ENCODE measurements at places on chromosomes 1 and 21.
A peak's percentile ranks its signal among the peaks of the same experiment; 100 is the strongest.

DNA sequence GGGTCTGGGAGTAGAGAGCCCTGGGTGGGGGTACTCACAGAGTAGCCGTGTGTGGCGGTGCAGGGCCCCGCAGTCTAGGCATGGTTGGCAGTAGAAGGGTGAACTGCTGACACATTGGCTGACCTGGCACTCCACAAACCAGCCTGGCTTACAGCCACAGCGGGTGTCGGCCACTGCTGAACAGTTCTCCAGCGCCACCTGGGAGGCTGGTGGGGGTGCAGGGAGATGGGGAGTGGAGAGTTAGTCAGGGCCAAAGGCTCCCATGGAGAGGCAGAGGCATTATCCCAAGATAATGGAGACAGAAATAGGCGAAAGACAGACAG, 1.5 kb downstream of the TNFRSF25 start:
- DNase-seq = no peak

DNA sequence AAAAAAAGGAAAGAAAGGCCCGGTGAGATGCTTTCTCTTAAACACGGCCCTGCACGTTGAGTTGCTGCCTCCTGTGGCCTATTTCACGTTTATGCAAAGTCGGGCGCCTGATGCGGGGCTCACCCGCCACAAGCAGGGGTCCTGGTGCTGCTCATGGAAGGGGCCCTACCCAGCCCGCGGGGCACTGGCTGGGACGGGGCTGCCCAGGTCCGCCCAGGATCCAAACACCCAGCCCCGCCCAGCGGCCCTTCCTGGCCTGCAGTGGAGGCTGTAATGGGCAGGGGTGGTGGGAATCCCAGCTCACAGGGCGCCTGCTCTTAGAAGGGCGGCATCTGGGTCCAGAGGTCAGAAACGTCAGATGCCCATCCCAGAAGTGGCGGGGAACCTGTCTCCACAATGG, 1.6 kb downstream of the COL6A2 start:
- no peak for DNase-seq

DNA sequence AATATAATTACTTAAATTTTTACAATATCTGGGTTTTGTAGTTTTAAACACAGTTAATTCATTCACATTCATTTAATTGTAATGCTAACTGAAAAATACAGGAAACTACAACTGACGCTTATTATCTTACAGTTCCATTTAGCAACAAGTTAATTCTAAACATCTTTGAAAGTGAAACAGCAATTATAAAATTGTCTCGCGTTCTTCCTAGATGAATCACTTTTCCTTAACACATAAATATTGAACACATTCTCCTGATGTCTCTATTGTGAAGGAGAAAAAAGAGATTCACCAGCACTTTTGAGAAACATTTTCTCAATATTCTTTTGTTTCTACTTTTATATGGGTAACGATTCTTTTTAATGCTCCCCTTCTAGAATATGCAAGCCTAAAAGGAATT, 6.4 kb downstream of the PTGFR start:
- DNase-seq = no peak

GRCh38 chr1:24151175-24151533, 8.2 kb upstream of the IL22RA1 start:
- DNase-seq = no peak

GRCh38 chr1:224781800-224782199, 147.7 kb upstream of the DNAH14 start:
- DNase-seq = no peak

DNA sequence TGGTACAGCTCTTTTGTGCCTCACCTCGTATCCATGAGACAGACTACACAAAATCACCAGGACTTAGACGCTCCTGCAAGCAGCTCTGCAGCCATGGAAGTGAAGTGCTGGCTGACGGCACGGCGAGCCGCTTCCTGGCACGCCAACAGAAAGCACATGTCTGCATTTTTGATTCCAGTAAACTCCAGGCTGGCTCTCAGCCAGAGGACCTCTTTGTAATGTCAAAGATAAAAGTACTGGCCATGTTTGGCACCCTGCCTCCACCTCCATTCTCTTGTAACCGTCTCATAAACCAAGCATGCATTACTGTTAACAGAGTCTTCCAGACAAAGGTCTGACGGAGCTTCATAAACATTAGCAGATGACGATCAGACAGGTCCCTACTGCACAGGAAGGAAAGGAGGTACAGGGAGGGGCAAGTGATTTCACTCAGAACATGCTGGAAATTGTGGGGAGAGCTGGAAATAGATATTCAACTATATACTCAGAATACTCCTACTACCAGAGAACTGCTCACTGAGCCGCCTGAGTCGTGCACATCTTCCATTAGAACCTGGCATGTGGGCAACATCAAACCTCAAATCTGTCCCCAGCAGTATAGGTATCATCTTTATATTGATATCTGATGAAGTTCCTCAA, 632.0 kb downstream of the SMYD3 start:
- no peak for DNase-seq

DNA sequence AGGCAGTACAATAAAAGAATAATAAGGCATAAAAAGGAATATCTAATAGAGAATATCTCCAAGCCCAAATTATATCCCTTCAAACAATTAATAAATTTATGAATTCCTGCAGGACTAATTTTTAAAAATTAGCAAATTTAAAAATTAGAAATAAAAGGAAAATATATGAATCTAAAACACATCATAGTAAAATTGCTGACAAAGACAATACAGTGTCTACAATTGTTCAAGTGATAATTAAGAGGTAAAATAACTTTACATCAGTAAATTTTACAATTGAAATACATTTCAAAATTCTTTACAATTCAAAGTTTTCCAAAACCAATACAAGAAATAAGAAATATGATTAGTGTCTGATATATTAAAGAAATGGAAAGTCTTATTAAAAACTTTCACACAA, 22.8 kb upstream of the OLFM3 start:
- DNase-seq = no peak

DNA sequence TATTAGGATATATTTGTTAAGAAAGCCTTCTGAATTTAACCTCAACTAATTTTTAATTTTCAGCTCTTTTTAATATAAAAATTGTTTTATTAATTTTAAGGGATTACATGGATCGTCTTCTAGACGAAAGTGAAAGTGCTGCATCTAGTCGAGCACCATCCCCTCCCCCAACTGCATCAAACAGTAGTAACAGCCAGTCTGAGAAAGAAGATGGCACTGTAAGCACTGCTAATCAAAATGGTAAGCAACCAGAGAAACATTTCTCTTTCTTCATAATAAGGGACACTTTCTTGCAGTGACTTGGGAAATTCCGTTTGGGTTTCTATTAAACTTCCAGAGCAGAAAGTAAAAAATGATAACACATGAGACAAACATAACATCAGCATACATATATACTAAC, 56.9 kb downstream of the MIER1 start:
- DNase-seq = no peak

- no peak for DNase-seq
These were observed 3.8 kb upstream of the ZBTB21 start for GRCh38 chr21:42013931-42014330.

- DNase-seq = no peak
These were observed 83.5 kb downstream of the INTS7 start for GRCh38 chr1:211951856-211952255.

DNA sequence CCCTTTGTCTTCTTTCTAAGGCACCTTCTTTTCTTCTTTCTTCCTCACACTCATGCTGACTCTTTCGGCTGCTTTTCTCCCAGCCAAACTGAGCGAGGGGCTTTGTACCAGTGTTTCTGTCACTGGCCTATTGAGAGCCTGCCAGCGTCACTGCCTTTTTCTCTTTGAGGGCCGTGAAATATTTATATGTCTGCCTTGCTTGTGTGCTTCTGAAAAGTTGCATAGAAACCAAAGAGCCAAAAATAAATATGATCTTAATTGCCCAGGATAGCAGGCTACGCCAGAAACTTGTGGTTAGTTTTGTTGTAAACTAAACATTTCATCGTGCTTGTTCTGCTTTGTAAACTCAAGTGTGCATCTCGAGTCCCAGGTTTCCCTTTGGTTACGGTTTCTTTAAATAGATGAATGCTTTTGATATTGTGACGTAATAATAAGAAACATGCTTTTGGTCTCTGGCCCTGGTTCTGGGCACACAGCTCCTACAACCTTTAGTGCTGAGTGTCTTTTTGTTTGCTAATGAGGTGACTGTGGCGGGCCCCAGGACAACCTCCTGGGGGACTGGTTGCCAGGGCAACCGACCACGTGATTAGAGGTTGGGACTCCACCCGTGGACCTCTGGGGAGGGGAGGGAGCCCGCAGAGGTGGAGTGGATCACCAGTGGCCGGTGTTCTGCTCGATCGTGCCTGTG, 10.8 kb downstream of the SLC37A1 start:
- DNase-seq = peak; percentile 21

DNA sequence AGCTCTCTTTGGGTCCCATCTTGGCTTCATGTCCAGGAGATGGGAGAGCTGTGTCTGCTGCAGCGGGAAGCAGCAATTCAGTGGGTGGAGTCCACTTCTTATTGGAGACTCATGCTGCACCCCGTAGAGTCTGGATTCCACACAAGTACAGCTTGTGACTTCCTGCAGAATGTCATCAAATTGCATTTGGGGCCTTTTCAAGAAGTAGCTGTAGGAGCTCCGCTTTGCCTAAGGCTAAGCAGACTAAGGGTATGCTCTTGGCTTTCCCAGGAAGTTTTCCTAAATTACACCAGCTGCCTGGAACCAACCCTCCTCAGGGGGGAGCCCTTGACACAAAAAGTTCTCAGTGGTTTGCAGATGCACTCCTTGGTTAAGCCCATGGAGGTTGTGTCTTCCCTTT, 5.7 kb upstream of the MOB3C start:
- DNase-seq = no peak

- no peak for DNase-seq
These were observed 347.2 kb downstream of the PTPRC start for GRCh38 chr1:198986036-198986435.

DNA sequence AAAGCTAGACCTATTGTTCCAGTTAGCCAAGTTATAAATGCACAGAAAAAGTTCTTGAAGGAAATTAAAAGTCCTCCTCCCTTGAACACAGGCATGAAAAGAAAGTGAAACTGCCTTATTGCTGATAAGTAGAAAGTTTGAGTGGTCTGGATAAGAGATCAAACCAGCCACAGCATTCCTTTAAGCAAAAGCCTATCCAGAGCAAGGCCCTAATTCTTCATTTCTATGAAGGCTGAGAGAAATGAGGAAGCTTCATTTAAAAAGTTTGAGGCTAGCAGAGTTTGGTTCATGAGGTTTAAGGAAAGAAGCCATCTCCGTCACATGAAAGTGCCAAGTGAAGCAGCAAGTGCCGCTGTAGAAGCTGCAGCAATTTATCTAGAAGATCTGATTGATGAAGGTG, 2.7 kb upstream of the SSX2IP start:
- DNase-seq = no peak

DNA sequence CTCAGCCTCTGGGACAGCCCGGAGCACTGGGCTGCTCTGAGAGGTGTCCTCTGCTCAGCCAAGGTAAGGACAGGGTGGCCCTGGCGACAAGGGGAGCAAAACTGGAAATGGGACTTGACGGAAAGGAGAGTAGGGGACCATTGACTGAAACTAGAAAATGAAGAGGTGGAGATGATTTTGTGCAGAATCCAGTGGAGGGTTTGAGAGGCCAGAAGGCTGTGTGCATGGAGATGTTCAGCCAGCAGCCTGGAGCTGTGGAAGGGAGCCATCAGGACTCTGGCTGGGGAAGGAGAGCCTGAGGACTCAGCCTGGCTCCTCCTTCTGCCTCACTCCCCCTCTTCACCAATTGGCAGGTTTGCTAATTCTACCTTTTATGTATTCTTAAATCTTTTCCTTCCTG, 114.2 kb downstream of the EDEM3 start:
- no peak for DNase-seq

DNA sequence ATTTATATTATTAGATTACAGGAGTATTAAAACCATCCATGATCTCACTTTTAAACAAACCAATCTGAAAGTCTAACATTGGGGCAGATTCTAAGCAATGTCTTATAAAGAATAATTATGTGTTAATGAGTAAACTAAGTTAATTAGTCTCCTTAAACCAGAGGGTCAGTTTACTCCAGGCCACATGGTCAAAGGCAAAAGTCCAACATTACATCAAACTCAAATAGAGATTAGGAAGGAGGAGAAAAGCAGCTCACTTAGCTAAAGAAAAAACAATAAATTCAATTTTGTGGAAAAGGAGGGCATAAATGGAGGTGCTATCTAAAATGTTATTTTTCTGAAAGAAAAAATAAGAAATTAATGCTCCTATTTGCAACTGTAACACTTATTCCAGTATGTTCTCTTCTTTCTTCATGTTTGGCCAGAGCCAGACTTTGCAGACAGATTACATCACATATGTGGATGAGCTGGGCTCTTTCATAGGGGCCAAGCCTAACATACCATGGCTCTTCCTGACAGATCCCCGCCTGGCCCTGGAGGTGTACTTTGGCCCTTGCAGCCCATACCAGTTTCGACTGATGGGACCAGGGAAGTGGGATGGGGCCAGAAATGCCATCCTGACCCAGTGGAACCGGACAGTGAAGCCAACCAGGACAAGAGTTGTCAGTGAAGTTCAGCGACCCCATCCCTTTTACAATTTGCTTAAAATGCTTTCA, 24.3 kb upstream of the FMO2 start:
- DNase-seq = no peak

GRCh38 chr1:148374101-148374500, 109.0 kb downstream of the PPIAL4G start:
- no peak for DNase-seq

GRCh38 chr21:26916799-26917198, 50.1 kb downstream of the ADAMTS5 start:
- DNase-seq = no peak

GRCh38 chr1:17816511-17816910, 61.4 kb downstream of the ACTL8 start:
- DNase-seq = no peak

GRCh38 chr21:16773206-16773605, 739.6 kb upstream of the CXADR start:
- no peak for DNase-seq

GRCh38 chr1:197100677-197101076, 33.6 kb upstream of the F13B start:
- no peak for DNase-seq

DNA sequence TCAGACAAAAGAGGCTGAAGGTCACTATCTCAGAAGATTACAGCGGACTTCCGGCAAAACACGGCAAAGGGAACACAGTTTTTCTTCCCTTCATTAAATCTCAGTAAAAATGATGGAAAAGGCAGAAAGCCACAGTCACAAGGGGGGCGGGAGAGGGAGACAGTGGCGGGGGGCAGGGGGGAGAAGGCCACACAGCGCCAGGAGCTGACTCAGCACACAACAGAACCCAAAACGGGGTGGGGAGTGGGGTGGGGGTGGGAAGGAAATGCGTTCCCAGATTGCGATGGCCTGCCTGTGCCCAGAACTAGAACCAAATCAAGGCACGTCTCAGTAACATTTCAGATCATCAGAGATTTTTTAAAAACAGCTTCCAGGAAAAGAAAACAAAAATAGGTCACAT, 13.4 kb downstream of the CFAP74 start:
- no peak for DNase-seq
